ENCODE measurements at places on chromosomes 3 and 15. TPM values are rescaled to one million over a fixed set of nuclear protein-coding genes. Genes with fewer than 3 reads are reported as not detected.

PLXNB1 gene
- total RNA-seq, result 11.3 TPM

ISLR2 gene
- 1.4 TPM for total RNA-seq

DAG1 gene
- 142 TPM for total RNA-seq

PCSK6 gene
- 10.5 TPM for total RNA-seq

GRCh38 chr3:51686512-51687215 is 15.6 kb downstream of the TEX264 start:
- peak; percentile 61 for DNase-seq

DNA sequence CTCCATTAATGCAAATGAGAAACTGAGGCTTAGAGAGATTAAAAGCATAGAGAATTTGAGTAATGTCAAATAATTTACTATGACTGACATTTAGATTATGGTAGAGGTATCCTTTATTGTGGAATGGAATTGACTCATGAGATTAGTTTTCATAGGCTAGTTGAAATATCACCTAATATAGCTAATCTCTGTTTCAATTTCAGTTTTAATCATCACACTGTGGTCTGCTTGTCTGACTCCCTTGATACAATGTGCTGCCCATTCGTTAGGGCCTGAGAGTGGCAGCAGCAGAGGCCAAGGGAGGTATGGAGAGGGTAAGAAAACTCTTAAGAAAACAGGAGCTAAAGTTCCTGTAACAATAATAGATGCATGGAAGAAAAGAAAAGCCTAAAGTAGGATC is 13.2 kb upstream of the ZBTB20 start:
- no peak for DNase-seq

DNA sequence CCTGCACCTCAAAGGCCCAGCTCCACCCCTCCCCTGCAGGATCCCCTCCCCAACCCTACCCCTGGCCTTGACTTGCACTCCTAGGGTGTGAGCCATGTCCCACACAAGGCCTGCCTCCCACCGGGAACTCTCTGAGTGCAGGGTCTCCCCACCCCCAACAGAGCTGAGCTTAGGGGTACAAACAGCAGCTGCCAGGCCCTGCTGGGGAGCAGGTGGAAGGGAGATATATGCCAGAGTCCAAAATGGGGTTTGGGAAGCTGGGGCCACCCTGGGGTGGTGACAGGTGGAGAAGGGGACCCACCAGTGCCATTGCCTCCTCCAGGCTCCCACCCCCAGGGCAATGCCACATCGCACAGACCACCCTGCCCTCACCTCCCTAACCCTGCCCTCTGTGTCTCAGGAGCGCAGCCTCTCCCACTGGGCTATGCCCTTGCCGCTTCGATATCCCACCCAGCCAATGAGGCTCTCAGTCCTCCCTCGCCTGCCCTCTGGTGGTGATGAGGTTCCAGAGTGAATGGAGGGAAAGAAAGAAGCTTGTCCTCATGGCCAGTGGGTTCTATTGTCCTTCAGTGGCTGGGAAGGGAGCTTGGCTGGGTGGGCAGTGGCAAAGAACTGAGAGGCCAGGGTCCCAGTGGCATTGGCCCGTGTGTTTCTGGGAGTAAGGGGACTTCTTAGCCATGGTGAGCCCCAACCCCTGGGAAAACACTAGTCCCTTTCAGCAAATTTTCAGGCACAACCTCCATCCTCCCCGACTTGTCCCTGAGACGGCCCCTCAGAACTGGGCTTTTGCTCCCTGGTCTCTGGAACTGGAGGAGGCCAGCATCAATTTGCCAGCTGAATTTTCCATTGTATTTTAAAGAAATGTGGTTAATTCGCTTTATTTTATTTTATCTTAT is 46.8 kb downstream of the CYP11A1 start:
- peak; percentile 85 for DNase-seq
